ENCODE measurements at places on chromosomes 6 and 20.
A peak's percentile ranks its signal among the peaks of the same experiment; 100 is the strongest.

- peak; percentile 86 for DNase-seq
Observed at GRCh38 chr6:111604259-111605099, 1.2 kb downstream of the TRAF3IP2 start.

DNA sequence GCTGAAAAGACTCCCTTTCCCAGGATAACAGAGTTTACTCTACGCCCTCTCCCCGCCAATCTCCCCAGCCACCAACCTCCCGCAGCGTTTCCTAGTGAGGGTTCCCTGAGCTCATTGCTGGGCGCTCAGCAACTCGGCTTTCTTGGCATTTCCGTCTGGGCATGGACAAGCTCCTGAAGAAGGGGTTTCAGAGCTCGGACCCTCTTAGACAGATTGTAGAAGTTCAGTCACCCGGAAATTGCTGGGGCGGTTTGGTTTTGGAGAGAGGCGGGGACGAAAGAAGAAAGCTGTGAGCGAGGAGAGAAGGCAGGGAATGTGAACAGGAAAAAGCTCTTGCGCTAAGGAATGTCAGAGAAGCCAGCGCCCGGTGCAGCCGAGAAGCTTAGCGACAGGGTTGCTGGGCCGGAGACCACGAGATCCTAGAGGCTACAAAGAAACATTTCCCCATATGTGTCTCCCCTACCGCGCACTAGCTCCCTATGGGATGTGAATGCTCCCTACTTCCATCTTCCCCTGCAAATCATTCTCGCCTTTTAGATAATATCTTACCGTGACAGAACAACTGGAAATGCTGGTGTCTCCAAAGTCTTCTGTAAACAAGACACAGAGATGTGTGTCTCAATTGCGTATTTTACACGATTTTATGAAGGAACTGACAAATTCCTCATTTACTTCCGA, 15.8 kb downstream of the POM121L2 start:
- peak; percentile 61 for DNase-seq

GRCh38 chr6:156268849-156269248, 508.3 kb upstream of the ARID1B start:
- no peak for DNase-seq

DNA sequence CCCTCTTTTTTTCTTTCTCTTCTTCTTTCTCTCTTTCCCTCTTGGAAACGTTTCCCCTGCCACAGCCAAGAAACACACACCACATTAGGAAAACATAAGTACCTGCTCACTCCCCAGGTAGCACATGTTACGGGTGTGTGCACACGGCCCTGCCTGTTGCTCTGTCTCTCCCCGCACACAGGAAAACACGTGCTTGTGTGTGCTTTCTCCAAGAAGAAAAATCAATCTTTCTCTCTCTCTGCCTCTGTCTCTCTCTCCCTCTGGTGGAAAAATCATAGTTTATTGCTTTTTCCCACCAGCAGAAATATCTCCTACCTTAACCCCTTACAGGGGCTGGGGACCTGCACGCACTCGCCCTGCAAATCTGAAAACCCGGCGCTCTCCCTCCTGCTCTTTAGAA, 102.3 kb downstream of the EDN3 start:
- no peak for DNase-seq

DNA sequence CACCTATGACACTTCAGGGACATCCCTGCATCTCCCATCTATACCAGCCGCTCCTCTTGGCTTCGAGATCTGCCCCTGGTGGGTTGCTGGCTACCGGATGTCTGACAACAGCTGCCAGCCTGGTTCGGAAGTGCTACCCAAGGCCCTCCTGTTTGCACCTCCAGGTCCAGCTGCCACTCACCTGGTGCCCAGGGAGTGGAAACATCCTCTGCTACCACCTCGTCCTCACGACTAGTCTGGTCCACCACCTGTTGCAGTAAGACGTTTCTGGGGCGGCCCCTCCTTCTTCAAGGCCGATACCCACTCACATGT, 8.3 kb upstream of the PCMTD2 start:
- no peak for DNase-seq

DNA sequence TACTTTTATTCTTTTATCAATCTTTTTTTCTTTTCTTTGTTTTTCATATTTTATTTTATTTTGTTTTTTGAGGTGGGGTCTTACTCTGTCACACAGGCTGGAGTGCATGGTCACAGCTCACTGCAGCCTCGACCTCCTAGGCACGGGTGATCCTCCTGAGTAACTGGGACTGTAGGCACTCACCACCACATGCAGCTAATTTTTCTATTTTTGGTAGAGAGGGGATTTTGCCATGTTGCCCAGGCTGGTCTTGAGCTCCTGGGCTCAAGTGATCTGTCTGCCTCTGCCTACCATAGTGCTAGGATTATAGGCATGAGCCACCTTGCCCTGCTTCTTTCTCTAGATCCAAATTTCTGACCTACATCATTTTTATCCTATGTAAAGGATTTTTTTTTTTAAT, 153.2 kb downstream of the CDKAL1 start:
- no peak for DNase-seq

- no peak for DNase-seq
Observed at GRCh38 chr6:170262489-170263088, 28.3 kb downstream of the DLL1 start.

GRCh38 chr6:76881414-76881813, 581.9 kb downstream of the HTR1B start:
- peak; percentile 43 for DNase-seq

DNA sequence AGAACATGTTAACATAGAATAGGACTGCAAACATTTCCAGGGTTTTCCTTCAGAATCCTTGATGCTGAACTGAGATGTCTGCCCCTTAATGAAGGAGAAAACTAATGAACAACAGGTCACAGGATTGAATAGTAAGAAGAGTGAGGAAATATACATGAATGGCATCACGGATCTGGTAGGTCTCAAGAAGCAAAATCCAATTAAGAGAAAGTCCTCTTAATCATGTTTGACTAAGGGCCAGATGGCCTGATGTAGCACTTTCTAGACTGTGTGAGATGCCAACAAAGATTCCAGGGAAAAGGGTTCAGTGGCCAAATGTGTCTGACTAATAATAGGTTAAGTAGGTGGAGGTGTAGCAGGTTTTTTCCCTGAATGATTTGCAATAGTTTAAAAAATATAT, 13.7 kb upstream of the SHPRH start:
- no peak for DNase-seq

- peak; percentile 79 for DNase-seq
Observed at GRCh38 chr6:79269877-79270276, 35.4 kb upstream of the HMGN3 start.

DNA sequence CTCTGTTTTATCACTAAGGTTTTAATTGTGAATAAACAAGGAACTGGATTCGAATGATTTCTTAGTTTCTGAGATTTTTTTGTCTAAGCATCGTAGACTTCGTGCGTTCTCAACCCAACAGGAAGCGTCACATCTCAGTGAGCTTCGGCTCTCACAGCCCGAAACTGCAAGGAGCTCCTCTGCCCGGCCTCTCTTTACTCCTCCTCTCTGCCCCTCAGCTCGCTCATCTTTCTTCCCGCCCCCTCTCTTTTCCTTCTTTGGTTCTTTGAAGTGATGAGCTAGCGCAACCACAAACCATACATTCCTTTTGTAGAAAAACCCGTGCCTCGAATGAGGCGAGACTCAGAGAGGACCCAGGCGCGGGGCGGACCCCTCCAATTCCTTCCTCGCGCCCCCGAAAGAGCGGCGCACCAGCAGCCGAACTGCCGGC, 480 bp upstream of the NT5E start:
- DNase-seq, result peak; percentile 70

- no peak for DNase-seq
Observed at GRCh38 chr20:51799401-51799860, 2.9 kb downstream of the SALL4 start.

GRCh38 chr6:18510644-18511033, 123.5 kb downstream of the RNF144B start:
- no peak for DNase-seq

DNA sequence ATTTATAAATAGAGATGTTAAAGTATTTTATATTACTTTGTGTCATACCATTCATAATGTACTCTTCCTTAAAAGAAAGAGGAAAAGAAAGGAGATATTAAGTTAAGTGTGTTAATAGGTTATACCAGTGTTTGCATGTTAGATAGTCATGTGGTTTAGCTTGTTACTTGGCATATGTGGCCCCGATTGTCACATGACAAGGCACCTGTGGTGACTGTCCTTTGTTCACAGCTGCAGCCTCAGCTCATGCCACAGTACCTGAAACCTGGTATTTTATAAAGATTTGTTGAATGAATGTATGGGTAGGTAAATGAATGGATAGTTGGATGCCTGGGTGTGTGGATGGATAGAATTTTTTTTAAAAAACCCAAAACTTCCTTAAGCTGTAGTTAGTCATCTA, 306.1 kb upstream of the FLRT3 start:
- DNase-seq, result no peak

DNA sequence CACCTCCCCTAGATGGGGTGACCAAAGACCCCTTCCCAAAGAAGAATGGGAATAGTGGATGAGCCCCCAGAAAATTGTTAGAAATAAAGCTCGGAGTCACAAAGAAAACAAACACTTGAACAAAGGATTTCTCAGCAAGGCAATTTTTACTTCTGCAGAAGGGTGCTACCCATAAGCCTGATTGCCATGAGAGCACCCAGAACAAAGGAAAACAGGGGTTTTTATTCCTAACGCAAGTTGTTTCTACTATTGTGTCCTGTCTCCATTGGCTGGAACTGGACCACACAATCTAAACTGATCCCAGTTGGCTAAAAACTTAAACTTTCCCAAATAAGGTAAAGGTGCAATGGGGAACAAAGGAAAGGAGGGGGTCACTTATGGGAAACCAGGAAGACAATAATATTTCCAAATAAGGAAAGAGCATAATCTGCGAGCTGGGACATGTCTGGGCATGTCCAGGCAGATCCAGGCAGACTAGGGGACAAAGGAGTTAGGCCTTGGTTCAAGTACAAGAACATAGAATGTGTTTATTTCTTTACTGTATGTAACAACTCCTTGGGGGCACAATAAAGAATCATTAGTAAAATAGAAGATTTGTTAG, 20.0 kb downstream of the HLA-B start:
- DNase-seq, result no peak

- no peak for DNase-seq
Observed at GRCh38 chr6:133259561-133259960, 18.4 kb downstream of the EYA4 start.

DNA sequence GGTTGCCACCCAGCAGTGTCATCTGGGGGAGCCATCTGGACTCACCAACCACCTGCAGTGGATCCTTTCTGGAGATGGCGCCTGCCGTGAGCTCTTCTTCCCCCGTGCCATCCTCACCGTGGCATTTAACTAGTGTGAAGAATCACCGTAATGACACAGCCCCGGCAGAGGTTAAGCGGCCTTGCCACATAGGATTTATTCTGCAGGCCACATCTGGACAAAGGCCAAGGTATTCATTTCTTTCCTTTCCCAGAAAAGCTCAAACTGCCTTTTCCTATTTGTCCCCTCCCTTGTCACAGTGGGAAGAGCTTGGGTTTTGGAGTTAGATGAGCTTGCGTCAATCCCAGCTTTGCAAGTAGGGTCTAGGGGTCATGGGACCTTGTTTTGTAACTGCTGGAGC, 88.4 kb downstream of the PXDC1 start:
- no peak for DNase-seq

DNA sequence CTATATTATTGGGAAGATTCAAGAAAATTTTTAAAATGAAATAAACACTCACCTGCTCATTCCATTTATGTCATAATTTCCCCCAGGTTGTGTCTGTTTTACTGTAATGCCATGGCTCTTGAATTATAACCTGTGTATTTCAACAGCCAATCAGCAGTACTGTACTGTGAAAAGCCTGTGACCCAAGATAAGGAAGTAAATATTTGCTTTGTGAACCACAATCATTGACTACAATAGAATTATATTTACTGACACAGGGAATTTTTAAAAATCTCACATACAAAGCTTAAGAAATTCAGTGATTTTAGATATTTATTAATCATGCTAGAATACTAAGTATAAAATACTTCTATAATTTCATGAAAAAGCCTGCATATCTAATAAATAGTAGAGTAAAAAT, 6.0 kb downstream of the RGS17 start:
- no peak for DNase-seq

GRCh38 chr20:54173653-54174456, at the start of gene CYP24A1:
CYP24A1 (minus strand) TSS chr20:54173986; CDS start chr20:54173579, 407 bp downstream.
- DNase-seq, result no peak

DNA sequence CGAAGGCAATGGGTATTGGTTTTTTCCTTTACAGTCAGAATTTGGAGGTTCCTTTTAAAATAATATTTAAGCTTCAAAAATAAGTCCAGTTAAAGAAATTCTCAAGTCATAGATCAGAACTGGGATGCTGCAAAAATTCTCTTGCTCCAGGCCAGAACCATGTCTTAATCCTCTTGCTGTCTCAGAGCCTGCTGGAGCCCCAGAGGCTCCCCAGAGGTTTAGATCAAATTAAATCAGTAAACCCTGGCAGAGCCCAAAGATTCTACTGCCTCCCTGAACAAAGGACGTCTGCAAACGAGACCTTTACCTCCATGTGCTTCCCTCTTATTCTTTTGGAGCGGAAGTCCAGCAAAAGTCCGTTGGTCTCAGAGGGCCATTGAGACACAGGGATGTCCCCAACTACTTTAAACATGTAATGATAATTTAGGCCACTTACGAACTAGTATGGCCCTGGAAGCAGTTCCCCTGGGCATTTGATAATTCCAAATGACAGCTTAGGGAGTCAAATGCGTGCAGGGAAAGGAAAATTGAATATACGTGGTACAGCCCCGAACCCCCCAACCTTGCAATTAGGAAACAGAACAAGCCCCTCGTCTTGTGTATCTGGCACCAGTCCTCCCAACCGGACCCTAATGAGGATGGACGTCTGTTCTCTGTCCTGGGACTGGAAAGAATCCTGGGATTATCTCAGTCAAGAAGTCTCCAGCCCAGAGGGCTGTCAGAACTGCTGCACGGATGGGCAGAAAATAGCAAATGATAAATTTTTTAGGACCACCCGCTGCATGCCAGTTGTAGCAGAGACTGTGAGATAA, 31.5 kb downstream of the SULF2 start:
- no peak for DNase-seq

- DNase-seq, result peak; percentile 23
Observed at GRCh38 chr6:101878554-101879276, 485.2 kb downstream of the GRIK2 start.

GRCh38 chr6:155967322-155967721, 511.7 kb upstream of the NOX3 start:
- DNase-seq, result no peak

GRCh38 chr6:105867277-105867676, 218.9 kb upstream of the PRDM1 start:
- no peak for DNase-seq

- DNase-seq, result peak; percentile 23
Observed at GRCh38 chr6:43817192-43817591, 47.2 kb downstream of the VEGFA start.

- DNase-seq, result peak; percentile 14
Observed at GRCh38 chr6:154555073-154555677, 44.7 kb upstream of the CNKSR3 start.

DNA sequence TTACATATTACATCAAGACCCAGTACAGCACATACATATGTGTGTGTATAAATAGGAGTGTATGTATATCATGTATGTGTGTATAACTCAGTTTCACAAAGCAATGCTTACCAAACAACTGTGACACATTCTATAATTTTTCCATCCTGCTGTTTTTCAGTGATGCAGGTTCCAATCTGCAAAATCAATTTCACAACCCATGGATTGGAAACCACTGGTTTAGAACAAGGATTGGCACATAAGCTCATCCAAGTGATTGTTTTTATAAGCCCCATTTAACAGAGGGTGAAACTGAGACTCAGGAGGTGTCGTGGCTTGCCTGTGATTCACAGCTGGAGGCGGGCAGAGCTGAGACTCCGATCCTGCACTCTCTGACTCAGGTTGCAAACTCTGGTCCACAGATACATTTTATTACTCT, 158.2 kb downstream of the ZMYND8 start:
- DNase-seq, result no peak

GRCh38 chr6:127868338-127868737, 32.5 kb downstream of the THEMIS start:
- DNase-seq, result no peak

- no peak for DNase-seq
Observed at GRCh38 chr20:90651-91050, 3.2 kb downstream of the DEFB125 start.

Data from fibroblast of pulmonary artery (primary cell).